ENCODE measurements at places on chromosomes 6 and 20.

DNA sequence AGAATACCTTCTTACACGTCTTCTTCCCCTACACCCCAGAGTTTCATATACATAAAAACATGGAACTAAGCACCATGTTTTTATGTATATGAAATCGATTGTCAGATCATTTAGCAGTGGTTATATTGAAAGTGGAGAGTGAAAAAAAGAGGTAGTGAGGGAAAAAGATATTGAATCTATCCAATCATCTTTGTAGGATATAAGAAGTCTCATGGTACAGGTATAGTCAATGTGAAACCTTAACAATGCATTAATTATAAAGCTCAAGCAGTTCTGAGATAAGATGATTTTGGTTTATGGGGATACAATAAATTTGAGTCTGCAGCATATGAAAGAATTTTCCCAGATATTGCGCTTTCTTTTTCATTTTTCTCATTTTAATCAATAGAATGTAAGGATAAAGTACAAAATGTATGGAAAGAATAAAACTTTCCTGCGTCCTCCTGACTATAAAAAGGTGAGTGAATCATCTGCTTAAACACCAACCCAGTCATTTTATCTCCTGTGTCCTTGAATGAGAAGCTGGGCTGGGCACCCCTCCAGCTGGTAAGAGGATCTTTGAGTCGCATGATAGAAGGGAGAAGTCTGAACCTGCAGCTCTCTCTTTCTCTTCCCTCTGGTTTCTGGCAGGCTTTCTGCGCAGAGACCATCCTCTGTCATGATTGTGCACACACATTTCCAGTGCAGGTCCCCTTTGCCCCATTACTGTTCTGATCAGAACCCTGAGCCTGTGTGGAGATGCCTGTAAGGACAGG is 28.1 kb upstream of the AKIRIN2 start:
- DNase-seq = no peak

- DNase-seq = no peak
Measured at GRCh38 chr6:148293181-148293995, 49.2 kb upstream of the SASH1 start.

DNA sequence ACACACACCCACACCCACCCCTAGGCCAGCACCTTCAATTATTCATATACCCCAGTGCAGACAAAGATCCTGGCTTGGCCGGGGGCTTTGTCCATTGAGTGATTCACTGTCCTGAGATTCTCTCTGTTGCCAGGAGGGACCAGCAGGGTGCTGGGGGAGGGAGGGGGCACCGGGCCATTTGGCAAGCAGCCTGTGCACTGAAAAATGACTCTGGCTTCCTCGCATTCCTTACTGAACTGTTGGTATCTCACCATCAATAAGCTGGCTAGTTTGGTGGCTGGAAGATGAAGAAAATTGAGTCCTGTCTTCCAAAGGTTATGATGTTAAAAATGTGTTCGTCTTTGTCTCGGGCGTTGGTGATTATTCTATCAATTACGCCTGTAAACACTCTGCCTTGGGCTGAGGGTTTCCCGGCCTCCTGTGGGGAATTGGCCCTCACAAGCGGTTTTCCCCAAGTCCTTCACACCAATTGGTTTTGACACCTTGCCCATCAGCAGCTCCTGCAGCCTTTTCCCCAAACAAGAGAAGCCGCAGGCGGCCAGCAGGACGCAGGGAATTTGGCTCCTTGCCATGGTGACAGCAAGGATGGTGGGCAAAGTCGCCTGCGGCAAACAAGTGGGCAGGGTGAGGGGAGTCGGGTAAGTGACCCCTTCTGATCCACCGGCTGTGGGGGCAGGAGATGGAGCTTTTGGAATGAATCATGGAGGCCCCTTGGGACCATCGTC is 4.9 kb downstream of the VSTM2L start:
- no peak for DNase-seq

DNA sequence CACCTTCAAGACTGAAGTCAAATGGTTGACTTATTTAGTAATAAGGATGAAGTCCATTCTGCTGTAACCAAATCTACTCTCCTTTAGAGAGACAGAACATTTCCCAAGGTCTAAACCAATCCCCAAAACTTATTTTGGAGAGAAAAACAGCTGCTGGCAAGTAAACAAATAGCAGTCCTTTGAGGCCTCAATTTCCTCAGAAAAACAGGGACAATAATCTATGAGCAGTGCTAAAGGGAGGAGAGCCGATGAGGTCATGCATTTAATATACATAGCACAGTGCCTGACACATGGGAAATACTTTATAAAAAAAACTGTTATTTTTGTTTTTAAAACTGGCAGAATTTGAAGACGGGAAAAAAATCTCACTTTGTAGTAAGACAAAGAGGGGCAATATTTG is 526.0 kb downstream of the EPM2A start:
- no peak for DNase-seq

DNA sequence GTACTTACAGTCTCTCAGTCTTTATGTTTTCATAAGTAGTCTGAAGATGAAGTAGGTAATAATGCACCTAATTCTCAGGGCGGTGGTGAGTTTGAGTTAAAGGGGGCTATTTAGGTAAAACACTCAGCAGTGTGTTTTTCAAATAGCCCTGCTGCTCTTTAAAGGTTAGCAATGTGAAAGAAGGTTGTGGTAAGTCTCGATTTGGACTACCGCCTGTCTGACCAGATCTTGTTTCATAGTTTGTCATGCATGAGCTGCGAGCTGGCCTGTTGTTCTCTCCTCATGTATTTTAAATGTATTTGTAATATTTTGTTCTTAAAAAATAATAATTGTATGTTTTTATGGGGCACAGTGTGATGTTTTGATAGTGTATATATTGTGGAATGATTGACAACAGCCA is 340.2 kb downstream of the DHX35 start:
- no peak for DNase-seq

DNA sequence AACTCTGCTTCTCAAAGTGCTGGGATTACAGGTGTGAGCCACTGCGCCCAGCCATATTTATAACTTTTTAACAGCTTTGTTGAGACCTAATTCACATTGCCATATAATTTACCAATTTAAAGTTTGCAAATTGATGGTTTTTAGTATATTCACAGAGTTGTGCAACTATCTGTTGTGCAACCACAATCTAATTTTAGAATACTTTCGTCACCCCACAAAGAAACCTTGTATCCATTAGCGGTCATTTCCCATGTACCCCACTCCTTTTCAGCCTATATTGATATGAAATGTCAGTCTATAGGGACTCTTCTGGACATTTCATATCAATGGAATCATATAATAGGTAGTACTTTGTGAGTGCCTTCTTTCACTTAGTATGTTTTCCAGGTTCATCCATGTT is 55.8 kb downstream of the FOXO3 start:
- DNase-seq = no peak

- DNase-seq = no peak
Measured at GRCh38 chr6:148547110-148547509, 199.7 kb upstream of the UST start.

DNA sequence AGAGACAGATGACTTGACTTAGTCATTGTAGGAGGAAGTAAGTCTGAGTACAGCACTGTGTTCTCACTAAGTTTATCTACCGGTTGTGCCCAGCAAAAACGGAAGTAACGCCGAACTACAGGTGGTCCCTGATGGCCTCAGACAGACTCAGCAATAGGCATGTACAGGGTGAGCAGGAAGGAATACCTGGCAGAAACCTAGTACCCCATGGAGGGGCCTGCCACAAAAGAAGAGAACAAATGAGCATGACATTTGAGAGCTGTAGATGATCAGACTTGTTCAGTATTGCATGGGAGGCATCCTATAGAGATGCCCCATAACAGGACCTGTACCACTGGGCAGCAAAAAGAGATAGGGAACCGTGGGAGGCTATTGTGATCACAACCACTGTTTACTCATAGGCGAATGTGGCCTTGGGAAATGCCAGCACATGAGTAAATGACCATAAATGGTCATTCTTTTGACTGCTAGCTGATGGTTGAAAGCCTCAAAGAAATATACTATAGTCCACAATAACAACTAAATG is 106.4 kb upstream of the TAB2 start:
- DNase-seq = no peak

GRCh38 chr6:6008648-6009421 is 2.1 kb upstream of the NRN1 start:
- DNase-seq = peak; percentile 34

DNA sequence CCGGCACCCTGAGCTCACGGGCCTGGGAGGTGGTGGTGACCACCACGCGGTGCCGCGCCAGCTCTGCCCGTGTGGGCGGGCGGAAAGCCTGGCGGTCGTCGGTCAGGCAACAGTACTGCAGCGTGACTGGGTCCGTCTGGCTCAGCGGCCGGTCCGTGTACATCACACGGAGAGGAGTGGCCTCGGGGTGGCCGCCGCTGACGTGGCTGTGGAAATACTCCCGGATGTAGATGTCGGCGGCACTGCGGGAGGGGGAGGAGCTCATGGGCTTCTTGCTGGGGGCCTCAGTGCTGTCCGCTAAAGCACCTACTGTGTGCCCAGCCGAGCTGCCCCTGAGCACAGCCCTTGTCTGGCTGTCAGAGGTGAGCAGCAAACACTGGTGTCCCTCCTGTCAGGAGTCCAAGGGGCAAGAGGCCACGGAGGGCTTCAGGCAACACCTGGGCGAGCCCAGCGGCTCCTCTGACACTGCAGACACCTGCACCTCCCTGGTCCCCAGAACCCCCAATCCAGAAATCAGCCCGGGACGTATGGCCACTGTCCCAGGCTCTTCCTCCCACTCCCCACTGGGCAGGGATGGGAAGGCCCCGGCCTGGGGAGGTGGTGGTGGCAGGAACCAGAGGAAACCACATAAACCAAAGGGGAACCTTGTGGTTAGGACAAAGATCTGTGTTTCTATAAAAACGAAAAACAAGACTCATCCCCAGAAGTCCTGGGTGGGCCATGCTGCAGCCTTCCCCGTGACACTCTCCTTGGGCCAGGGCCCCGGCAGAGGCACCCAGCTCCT is 6.5 kb downstream of the HELZ2 start:
- peak; percentile 58 for DNase-seq

DNA sequence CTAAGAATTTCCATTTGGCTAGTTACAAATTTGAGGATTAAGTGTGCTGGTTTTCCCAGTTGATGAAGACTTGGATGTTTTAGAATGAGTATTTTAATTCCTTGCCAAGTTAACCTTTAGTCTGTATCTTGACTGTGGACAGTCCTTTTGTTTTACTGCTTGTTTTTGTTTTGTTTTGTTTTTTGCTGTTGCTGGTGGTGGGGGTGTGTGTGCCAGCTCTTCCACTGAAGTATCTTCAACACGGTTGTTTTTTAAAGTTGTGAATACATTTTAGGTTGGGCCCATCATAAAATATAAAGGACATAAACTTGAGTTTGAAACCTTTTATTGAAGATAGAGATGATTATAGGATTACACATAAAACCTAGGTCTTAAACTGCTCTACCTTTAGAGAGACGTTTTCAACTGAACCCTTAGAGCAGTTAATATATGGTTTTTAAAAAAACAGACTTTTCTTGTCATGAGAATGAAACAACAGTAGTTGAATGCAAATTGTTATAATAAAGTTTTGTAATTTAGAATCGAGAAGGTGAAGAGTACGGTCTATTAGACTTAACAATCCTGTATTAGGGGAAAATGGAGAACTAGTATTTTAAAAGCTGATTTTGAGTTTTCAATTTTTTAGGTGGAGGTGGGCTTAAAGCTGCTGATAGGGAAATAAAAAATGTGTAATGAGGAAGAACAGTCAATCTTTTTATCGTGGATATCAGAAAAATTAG is 4.0 kb downstream of the QKI start:
- no peak for DNase-seq

- DNase-seq = no peak
Measured at GRCh38 chr20:8735674-8736073, 333.2 kb upstream of the PLCB4 start.

DNA sequence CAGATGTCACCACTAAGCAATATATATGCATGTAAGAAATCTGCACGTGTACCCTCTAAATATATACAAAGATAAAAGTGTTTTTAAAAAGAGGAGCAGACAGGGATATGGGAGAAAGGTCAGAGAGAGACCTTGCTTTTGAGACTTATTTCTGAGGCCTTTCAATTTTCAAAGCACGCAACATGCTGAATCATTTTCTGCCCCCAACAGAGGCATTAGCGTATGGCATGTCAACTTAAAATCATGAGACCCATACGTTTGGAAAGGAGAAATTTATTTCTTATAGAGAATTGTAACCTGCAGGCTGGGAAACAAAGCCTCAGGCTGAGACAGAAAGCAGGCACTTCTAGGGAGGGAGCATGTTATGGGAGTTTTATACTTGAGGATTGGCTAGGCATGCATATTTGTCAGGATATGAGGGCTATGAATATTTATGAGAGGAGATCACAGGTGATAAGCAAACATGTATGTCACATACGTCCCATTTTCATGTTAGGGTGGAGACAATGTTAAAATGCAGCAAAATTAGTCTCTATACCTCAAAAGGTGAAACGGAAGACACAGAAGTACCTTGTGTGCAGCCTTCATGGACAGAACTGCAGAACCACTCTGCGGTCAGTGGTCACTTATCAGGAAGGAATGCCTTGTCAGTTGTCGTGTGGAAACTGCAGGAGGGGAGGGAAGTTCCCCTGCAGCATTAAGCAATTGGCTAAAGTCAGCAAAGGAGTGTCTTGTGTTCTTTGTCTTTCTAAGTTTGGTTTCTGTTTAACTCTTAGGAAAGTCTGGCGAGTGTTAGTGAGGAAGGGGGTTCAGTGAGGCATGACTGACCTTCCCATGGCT is 6.3 kb upstream of the GABRR2 start:
- DNase-seq = no peak

GRCh38 chr6:33634161-33634727 is 13.1 kb downstream of the ITPR3 start:
- no peak for DNase-seq

DNA sequence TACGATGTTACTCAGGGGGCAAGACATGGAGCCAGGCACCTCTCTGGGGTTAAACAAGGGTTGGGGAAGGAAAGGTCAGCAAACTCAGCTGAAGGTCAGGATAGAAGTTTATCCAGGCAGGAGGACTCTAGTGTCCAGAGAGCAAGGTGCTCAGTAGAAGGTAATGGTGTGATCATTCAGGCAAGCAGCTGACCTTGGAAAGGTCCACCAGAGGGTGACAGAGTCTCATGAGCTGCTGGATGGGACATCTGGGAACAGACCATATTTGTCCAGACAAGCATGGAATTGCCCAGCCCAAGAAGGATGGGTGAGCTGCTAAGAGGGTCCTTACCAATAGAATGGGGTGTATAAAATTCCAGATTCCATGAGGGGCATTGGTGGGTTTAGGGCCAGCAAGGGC is 89.5 kb downstream of the MAP3K7 start:
- DNase-seq = no peak

GRCh38 chr6:31919624-31920303 is 7.8 kb upstream of the C2 start:
- DNase-seq = no peak

DNA sequence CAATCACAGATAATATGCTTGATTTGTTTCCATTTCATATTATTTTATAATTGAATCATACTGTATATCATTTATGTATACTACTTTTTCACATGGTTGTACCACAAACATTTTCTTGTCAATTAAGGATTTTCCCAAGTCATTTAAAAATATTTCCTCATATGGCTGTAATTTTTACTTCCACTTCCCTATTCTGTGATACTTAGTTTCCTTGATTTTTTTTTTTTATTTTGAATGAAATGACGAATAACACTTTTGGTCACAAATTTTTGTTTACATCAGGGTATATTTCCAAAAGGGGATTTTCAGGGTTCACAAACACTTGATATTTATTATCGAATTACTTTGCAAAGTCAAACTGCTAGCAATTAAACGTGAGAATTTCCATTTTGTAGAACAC is 515.6 kb downstream of the KIF16B start:
- no peak for DNase-seq

GRCh38 chr20:34875642-34876405 is 588 bp upstream of the ACSS2 start:
- no peak for DNase-seq
